MCF 10A (cell line): ENCODE measurements at places on chromosomes 1 and 21.

GRCh38 chr1:22166439-22166838 is 23.5 kb upstream of the WNT4 start:
- DNase-seq, result no peak
- no peak overlapping the region for H3K27ac ChIP-seq
- no peaks in the 10 kb centered on the region for H3K27me3 ChIP-seq
- no peaks in the 10 kb centered on the region for H3K36me3 ChIP-seq
- H3K4me3 ChIP-seq, result no peak overlapping the region

- H3K4me1 ChIP-seq, result peaks cover 13% of the 10 kb centered on the region
- H3K4me3 ChIP-seq, result no peak overlapping the region
- no peaks in the 10 kb centered on the region for H3K27me3 ChIP-seq
- peak overlapping the region; percentile 78 for H3K27ac ChIP-seq
These were observed 288.4 kb upstream of the PRMT6 start for GRCh38 chr1:106768077-106768476.

DNA sequence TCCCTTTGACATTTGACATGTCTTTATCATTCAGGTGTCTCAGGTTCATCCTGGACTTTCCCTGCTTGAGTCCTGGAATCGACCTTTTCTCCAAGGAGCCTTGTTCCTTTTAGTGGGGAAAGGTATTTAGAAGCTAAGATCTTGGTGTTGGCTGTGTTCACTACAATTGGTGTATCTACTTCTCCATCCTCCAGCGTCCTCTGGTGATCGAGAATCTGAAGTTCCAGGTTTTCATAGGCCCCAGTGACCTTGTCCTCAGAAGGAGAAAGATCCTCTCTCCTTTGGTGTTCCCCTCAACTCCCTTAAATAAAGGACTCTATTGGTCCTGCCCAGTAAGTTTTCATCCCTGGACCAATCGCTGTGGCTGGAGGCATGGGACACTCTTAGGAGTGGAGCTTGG is 22.1 kb downstream of the MROH7 start:
- no peaks in the 10 kb centered on the region for H3K4me1 ChIP-seq
- no peaks in the 10 kb centered on the region for H3K36me3 ChIP-seq
- H3K27ac ChIP-seq, result no peak overlapping the region
- H3K4me3 ChIP-seq, result no peak overlapping the region
- H3K27me3 ChIP-seq, result no peaks in the 10 kb centered on the region

DNA sequence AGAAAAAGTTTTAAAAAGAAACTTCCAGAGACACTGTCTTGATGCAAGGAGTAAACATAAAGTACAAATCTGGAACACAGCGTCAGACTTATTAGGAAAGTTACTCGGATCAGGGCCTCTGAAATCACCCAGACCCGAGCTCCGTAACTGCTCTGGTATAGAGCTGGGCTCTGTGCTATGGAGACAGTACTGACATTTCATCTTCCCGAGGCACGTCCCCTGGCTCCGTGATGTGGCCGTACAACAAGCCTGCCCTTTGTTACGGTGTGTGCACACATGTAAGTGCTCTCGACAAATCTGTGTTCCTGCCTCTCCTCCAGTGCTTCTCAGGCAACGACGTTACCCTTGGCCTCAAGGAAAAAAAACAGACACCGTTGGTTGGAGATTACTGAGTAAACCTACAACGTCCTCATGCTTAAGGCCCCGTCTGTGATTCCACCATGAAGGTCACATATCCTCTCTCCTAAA is 107.0 kb upstream of the IRF2BP2 start:
- no peaks in the 10 kb centered on the region for H3K36me3 ChIP-seq
- H3K4me3 ChIP-seq, result no peak overlapping the region
- no peak overlapping the region for H3K27ac ChIP-seq
- H3K4me1 ChIP-seq, result peaks cover 27% of the 10 kb centered on the region
- H3K27me3 ChIP-seq, result no peaks in the 10 kb centered on the region
- DNase-seq, result no peak

DNA sequence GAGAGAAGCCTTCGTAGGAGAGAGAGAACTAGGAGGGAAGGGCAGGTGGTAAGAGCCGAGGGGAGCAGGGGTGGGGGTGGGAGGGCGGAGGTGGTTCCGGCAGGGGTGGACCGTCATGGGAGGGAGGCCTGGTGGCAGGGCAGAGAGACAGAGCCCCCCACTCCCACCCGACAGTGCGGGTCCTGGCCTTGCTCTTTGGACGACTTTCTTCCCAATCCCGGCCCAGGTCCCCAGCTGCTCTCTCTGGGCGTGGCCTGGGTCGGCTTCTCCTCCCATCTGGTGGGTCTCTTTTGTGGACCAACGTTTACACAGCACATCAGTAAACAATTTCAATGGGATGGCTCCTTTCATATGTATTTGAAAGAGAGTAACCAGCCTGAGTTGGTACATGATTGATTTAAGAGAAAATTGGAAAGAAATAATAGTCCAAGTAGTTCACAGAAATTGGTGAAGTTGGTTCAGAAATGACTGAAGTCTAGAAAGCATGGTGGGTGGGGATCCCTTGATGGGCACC is 56.9 kb downstream of the LDLRAD2 start:
- H3K36me3 ChIP-seq, result peaks cover 42% of the 10 kb centered on the region
- no peak for DNase-seq
- H3K4me1 ChIP-seq, result peaks cover 24% of the 10 kb centered on the region

GRCh38 chr1:87230501-87230900 is 98.2 kb upstream of the LMO4 start:
- H3K4me1 ChIP-seq, result peaks cover 11% of the 10 kb centered on the region
- no peaks in the 10 kb centered on the region for H3K36me3 ChIP-seq
- H3K4me3 ChIP-seq, result no peak overlapping the region
- no peaks in the 10 kb centered on the region for H3K27me3 ChIP-seq
- H3K27ac ChIP-seq, result no peak overlapping the region

DNA sequence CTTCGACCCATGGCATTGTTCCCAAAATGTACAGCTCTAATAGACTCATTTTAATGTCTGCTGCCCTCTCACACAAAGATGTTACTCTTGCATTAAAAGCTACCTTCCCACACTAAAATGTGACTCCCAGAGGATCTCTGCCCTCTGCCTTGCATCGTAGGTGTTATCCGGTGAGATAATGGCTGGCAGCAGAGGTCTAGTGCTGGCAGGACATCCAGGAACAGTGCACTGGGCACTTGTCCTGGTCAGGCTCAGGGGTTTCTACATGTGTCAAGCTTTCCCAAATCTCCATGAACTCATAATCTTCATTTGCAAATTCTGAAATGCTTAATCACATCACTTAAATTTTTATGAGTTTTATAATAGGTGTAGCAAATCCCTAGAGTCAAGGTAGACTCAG is 310.6 kb downstream of the LRRIQ3 start:
- H3K4me3 ChIP-seq, result no peak overlapping the region
- no peaks in the 10 kb centered on the region for H3K4me1 ChIP-seq
- no peak overlapping the region for H3K27ac ChIP-seq
- H3K36me3 ChIP-seq, result no peaks in the 10 kb centered on the region

- H3K4me3 ChIP-seq, result no peak overlapping the region
- H3K27ac ChIP-seq, result no peak overlapping the region
- H3K4me1 ChIP-seq, result peaks cover 12% of the 10 kb centered on the region
These were observed 711.1 kb upstream of the CHRM3 start for GRCh38 chr1:238675221-238675620.
